NB4 (cell line): ENCODE measurements at places on chromosomes 3 and 15.

DNA sequence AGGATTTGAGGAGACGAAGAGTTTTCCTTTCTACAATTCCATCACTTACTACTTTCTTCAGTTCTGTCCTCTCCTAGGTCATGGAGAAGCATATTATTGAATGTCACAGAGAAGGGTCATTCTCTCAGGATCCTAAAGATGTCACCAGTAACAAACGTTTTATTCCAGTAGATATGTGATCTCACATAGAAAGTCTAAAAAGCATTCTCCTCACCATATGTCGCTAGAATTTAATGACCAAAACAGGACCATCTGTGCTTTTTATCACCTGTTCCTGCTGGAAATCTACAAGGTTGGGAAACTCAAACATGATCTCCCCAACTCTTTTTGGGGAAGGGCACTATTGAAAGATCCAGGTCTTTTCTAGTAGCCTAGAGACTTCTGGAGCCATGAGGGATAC is 24.0 kb upstream of the FRMD5 start:
- DNase-seq, result peak; percentile 11

GRCh38 chr3:71652781-71653413 is 69.4 kb upstream of the FOXP1 start:
- DNase-seq, result peak; percentile 67

DNA sequence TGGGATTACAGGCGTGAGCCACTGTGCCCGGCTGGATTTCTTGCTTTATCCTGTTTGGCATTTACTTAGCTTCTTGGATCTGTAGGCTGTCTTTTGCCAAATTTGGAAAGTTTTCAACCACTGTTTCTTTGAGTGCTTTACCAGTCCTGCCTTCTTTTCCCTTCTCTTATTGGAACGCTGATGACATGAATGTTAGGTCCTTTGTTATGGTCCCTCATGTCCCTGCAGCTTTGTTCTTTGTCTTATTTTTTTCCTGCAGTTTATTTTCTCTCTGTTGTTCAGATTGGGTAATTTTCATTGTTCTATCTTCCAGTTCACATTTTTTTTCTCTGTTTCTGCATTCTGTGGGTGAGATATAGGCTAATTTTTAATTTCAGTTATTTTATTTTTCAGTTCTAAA is 25.0 kb downstream of the SH3GL3 start:
- DNase-seq, result no peak

- no peak for DNase-seq
Measured at GRCh38 chr3:116393199-116393598, 52.1 kb downstream of the LSAMP start.

DNA sequence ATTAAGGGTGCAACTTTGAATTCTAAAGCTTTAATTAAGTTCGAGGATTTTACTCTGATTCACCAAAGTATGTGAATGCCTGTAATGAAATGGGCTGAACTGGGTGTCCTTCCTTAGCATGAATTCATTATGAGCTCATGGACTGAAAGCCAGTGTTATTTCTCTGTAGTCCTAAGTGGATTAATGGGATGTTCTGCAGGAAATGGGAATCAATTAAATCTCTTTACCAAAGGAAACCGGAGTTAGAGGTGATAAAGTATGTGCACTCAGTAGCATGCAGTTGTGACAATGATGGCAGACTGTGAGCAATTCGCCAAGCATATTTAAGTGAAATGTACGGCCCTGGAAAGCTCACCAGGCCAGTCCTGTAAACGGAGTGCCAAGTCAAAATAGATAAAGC is 138.7 kb downstream of the CHL1 start:
- no peak for DNase-seq

DNA sequence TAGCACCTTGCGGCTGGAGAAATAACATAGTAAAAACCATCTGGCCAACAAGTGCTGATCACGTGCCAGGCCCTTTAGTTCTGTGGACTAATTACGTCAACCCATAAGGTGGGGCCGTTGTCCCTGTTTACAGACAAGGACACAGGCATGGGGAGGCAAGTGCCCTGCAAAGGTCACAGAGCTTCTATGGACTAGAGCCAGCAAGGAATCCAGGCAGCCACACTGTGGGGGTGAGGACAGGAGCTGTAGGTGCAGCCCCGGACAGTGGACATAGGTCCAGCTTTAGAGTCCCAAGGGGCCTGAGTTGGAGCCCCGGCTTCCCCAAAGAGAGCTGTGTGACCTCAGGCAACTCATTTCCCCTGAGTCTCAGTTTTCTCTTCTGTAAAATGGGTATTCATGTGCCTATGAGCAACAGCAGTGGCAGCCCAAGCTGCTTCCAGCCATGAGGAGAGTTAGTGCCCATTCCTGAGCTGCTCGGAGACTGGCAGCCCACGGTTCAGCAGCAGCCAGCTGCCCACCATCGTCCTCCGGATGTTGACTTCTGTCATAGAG is 13.9 kb downstream of the CHST13 start:
- DNase-seq, result peak; percentile 54

GRCh38 chr3:116405231-116405630 is 40.1 kb downstream of the LSAMP start:
- DNase-seq, result no peak

- DNase-seq, result no peak
Measured at GRCh38 chr3:101154401-101154800, 161.2 kb upstream of the ABI3BP start.

GRCh38 chr3:130411320-130411719 is 65.8 kb downstream of the COL6A5 start:
- DNase-seq, result no peak

DNA sequence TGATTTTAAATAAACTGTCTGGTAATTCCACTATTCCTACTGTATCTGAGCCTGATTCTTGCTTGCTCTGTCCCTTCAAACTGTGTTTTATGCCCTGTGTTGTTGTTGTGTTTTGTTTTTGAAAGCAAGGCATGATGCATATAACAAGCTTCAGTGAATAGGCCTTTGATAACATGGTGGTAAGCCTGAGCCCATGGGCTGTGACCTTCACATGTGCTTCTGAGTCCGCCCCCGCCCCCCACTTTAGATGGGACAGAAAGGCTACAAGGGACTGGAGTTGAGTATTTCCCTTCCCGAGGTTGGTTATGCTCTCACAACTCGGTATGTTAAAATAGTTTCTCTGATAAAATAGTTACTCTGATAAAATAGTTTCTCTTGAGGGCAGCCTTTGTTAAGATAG is 119.0 kb upstream of the WNT7A start:
- DNase-seq, result no peak

GRCh38 chr15:31964586-31965307 is 65.6 kb upstream of the CHRNA7 start:
- no peak for DNase-seq

DNA sequence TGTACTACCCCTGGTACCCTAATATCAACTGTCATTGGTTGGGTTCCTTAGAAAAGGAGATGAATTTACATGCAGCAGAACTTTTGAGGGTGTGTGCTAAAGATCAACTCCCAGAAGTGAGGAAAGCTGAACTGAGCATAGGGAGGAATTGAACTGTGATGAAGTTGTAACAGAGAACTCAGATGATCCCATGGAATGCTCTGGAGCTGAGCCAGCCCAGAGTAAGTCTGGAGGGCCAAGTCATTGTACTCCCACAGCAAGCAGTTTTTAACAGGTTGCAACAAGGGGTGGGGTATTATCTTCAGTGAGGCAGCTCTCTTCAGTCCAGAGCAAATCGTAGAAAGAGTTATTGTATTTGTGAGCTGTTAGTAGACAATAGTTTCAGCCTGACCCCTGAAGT is 572.3 kb downstream of the PYDC2 start:
- no peak for DNase-seq

- no peak for DNase-seq
Measured at GRCh38 chr3:133868186-133868585, 27.5 kb downstream of the RAB6B start.

- DNase-seq, result no peak
Measured at GRCh38 chr3:159185443-159186050, 383.7 kb downstream of the MFSD1 start.

DNA sequence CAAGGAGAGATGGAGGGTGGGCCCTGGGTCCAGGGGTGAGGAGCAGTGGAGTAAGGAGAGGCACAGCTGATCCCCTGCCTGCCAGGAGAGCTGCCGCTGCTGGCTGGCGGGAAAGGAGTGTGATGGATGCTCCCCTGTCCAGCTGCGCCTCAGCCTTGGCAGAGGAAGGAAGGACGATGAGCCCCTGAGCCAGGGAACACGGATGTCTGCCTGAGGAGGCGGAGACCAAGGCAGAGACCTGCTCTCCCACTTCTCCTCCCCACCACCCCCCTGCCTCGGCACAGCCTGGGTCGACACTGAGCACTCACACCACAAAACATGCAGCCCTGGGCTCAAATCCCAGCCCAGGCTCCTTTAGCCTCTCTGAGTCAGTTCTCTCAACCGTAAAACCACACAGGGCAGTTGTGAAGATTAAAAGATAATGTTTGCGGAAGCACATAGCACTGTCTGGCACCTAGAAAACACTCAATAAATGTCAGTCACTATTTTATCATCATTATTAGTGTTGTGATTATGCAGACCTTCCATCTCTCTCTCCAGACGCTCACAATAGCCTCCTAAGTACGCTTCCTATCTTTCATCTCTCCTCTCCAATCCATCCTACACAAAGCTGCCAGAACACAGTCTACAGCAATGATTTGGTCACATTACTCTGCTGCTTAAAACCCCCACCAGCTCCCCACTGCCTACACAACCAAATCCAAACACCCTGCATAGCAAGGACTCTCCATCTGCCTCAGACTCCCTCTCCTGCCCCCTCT is 52.2 kb downstream of the SEMA5B start:
- peak; percentile 90 for DNase-seq
